ENCODE measurements at places on chromosomes 1 and 21.
A peak's percentile ranks its signal among the peaks of the same experiment; 100 is the strongest.

DNA sequence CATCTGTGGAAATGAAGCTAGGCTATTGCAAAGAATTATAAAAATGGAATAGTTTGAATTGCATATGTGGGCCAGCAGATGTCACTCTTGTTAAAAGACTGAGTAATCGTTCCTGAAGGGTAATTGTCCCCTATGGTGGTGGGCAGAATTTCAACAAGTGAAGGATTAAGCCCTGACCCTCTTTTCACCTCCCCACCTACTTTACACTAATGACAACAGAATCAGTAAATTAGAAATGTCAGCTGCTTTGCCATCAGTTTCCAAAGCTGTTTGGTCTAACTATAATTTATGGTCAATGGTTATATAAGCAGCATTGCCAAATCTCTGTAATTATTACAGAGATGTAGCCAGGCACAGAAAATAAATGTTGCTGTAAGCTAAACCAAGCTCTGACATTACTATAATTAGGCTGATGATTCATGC is 898.6 kb downstream of the AMY1C start:
- DNase-seq = no peak

DNA sequence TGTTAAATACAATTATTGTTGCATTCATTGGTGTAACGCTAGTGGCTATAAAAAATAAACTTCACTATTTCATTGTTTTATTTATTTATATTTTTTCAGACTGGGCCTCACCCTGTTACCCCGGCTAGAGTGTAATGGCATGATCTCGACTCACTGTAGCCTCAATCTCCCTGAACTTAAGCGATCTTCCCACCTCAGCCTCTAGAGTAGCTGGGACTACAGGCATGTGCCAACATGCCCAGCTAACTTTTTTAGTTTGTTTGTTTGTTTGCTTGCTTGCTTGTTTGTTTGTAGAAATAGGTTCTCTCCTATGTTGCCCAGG is 387.4 kb upstream of the PTBP2 start:
- no peak for DNase-seq

DNA sequence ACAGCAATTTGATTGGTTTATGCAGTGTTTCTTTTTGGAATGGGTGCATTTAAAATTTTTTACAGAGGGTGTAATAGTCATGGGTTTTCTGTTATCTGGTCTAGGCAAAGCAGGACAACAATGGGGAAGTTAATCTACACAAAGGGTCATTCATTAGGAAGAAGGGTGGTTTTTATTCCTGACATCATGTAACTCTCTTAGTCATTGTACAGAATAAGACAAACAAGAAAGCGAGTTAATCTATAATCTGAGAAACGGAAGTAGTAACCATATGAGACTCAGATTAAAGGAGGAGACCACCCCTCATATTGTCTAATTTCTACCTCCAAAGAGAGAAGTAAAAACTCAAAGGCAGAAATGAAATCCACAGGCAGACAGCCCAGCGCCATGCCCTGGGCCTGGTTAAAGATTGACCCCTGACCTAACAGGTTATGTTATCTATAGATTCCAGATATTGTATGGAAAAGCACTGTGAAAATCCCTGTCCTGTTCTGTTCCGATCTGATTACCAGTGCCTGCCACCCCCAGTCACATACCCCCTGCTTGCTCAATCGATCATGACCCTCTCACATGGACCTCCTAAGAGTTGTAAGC is 10.5 kb upstream of the IFI6 start:
- DNase-seq = no peak

DNA sequence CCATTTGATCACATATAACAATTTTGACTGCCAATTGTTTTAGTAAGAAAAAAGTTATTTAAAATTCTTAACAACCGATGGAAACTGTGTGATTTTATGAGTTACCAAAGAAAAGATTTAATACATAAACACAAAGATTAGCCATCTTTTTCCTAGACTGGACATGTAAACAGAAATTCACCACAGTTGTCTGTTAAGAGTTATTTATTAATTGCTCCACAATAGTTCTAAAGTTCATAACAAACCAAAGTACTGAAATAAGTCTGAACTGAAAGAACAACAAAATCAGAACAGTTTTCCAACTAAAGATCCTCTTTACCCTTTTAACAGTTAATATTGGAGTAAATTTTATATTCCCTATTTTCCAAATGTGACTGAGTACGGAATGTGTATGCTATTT is 8.6 kb downstream of the ZNF281 start:
- no peak for DNase-seq

- DNase-seq = no peak
Observed at GRCh38 chr21:38249696-38250278, 7.0 kb upstream of the KCNJ15 start.

DNA sequence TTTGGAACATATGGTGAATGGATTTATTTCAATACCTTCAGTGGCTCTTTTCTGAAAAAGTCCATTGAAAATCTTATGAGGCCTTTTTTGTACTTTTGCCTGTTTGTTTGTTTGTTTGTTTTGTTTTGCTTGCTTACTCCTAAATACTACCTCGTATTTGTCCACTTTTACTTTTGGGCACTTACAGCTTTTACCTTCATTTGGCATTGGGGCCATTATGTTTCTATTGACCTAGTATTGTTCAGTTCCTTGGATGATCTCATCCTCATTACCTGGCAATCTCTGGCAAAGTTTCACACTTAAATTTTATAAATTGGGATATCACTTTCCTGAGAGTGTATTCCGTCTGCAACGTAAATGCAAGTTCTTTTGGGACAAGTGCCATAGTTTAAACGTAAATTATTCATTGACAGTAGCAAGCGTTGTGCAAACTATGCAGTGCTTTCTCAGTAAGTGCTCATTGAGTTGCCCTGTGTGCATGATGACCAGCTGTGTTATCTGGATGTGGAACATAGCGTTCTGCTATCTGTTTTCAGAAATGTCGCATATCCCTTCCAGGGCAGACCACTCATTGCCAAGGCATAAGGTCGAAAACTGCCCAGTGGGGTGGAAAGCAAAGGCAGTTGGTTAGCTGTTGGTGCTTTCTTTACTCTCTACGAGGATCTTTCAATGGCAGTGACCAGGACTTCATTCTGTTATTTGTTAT is 51.1 kb downstream of the LRRC8D start:
- no peak for DNase-seq

DNA sequence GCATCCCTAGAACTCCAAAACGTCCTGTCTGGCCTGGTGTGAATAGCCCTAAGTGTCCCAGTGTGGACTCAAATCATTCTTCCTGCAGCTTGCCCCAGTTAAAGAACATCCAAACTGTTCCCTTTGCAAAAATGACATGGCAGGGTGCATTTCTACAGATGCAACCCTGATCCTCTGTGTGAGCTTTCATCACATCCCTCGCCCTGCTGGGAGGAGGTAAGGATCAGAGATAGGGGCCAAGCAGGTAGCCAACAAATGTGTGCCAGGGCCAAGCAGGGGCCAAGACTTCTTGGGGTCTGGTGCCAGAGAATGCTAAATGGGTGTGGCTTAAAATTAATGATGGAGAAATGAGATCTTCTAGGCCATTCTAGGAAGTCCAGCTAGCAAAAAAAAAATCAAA is 27.1 kb upstream of the MPZL1 start:
- DNase-seq = no peak

GRCh38 chr1:25561421-25562100 is 18.2 kb downstream of the LDLRAP1 start:
- no peak for DNase-seq

DNA sequence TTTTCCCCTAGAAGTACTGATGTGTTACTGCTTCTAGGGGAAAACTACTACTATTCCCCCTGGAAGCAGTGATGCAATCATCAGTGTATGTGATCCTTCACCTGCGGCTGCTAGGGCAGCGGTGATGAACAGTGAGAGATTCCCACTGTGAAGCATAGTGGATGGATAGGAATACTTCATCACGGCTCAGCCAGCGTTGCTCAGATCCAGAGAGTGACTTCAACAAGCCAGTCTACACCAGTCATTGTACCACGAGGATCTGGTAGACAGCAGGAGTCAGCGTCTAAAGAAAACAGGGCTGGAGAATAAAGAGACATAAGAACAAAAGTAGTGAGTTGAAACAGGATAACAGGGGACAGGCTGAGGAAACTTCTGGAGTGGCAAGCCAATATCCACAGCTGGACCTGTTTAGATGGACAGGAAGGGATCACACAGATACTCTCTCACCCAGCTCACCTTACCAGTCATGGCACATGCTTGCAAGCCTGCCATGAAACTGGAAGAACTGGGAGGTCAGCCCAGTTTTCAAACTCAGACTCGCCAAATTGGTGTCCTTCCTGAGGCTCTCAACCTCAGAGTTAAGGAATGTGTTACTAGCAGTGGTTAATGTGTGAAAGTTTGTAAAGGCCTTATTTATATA is 42.4 kb upstream of the LRRC52 start:
- DNase-seq = no peak

- DNase-seq = no peak
Observed at GRCh38 chr21:24716281-24716918, 890.9 kb downstream of the MRPL39 start.

DNA sequence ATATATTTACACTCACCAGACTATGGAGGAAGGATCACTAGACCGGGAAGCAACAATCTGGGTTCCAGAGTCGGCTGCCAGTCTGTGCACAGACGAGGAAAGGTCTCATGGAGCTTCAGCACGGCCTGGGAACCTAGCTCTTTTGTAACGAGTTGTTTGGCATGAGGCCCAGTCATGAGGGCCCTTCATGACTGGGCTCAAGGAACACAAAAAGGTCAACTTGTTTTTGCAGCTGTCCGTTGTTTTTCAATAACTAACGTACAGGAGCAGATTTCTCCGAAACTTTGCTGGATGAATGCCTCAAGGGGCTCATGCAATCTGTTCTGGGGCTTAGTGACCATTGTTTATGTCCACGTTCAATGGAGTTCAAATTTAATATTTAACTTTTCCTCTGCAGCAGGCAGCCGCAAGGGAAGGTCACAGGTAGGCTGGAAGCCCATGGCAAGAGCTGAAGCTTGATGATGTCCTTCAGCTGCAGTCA is 5.9 kb upstream of the STUM start:
- DNase-seq = no peak

GRCh38 chr1:178121883-178122282 is 28.0 kb downstream of the RASAL2 start:
- no peak for DNase-seq

DNA sequence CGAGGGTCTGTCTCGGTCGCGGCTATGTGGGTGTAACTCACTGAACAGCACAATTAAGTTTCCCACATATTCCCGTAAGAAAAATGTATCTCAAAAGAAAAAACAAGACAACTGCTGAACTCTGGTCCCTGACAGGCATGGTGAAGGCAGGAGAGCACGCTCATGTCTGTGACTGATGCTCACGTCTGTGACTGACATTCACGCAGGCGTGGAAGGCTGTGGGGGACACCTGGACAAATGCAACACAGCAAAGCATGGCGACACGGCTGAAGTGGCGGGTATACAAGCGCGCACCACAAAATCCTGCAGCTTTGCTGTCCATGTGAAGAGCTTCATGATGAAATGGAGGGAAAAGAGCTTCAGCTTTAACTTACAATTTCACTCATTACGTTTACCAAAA is 6.0 kb downstream of the PTTG1IP start:
- DNase-seq = no peak

- DNase-seq = no peak
Observed at GRCh38 chr1:40197656-40198055, 36.5 kb downstream of the RLF start.

DNA sequence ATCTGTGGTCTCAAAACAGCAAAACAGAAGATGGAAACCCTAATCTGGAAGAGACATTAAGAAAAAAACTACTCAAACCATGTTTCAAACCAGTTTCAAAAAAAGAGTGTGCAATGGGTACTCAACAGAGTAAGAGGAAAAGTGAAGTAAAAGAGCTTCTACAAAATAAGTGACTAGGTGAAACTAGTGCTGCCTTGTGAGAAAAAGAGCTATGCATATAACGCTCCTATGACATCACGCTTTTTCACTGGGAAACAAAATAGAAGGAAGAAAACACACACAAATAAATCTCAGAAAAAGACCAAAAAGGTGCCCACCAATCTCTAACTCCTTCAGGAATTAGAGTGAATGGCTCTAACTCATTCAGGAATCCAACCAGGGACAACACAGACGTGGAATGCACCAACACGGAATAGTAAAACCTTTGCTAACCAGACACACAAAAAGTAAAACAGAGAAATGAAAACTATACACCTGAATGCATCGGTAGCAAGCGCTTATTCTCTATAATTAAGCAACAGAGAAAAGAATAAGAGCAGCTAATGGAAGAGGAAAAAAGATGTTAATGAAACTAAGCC is 1.3 kb downstream of the FOXJ3 start:
- DNase-seq = no peak

- no peak for DNase-seq
Observed at GRCh38 chr1:64100791-64101190, 102.6 kb upstream of the UBE2U start.

DNA sequence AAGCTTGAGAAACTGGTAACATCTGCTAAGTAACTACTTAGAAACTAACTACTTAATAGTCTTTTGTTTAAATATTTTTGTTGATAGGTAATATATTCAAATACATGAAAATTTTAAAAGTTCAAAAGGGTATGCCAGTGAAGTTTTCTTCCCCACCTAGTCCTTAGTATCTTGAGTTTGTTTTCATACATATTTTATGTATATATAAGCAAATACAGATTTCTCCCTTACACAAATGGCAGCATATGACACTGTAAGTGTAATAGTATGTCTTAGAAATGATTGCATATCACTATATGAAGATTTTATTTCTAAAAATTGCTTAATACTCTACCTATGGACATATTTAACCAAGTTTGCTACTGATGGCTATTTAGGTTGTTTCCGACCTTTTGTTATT is 38.9 kb downstream of the MARK1 start:
- DNase-seq = no peak

GRCh38 chr1:210597555-210598134 is 268.9 kb downstream of the HHAT start:
- peak; percentile 67 for DNase-seq

DNA sequence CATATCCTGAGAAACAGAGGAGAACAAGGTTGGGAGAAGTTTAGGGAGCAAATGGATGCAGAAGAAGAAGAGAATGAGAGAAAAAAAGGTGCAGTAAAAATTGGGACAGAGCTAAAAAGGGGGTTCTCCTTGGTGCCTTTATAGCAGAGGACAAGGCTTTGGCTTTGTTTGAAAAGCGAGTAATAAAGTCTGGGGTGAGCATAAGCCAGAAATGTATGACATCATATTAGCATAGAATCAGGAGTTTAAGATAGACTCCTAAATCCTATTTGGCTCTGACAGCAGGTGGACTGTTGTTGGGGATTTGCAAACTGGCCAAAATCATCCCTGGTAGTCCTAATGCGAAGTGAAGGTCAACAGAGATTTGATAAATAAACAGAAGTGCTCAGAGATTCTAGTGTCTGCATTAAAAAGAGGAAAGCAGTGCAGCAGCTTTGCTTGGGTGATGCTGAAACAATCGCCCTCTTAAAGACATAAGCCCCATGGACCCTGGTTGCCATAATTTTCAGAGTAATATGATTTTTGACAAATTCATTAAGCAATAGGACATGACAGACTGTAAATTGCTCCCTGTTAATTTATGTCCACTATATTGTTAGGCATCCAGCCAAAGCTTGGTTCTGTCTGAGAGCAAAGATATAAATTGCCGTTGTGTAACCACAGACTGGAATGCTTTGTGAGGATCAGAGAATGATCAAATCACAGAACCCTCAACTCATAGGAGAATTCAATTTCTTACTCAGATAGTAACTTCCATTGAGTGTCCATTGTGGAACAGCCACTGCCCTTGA is 385.0 kb upstream of the NFIA start:
- no peak for DNase-seq

Data from AG08396 (cell line).